Activated CD4-positive, alpha-beta T cell treated with anti-CD3 and anti-CD28 coated beads for 1 hour (primary cell): ENCODE measurements at places on chromosomes 16 and 17.

DNA sequence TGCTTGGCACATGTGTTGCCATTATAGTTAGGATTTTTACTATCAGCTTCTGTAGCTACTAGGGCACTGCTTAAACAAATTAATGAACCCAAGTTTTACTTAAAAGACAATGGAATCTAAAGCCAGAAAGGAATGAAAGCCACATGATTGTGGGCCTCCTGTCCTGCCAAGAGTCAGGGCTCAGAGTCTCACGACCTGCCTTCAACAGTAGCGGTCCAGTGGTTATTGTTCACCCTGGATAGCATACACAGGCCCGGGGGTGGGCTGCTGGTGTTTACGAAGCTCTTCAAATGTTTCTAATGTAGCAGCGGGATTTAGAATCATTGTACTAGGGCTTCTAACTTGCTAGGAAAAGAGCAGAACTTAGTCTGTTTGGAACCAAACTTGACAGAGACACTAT lies 7.8 kb downstream of the GABARAPL2 start:
- no peak for DNase-seq

DNA sequence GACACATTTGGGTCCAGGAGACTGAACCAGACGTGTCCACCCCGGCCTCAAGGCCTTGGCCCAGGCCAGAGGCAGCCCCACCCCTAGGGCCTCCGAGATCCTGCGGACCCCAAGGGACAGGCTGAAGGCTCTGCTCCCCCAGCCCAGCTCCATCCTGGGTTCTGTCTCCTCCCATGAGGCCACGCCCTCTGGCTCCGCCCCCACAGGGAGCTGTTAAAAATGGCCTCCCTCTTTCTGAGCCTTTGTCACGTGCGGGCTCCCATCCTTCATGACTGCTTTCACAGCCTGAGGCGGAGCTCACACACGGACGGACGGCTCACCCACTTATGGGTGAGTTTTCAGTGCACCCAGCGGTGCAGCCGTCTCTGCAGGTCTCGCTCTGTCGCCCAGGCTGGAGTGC lies 6.5 kb upstream of the CACNA1H start:
- no peak for DNase-seq

DNA sequence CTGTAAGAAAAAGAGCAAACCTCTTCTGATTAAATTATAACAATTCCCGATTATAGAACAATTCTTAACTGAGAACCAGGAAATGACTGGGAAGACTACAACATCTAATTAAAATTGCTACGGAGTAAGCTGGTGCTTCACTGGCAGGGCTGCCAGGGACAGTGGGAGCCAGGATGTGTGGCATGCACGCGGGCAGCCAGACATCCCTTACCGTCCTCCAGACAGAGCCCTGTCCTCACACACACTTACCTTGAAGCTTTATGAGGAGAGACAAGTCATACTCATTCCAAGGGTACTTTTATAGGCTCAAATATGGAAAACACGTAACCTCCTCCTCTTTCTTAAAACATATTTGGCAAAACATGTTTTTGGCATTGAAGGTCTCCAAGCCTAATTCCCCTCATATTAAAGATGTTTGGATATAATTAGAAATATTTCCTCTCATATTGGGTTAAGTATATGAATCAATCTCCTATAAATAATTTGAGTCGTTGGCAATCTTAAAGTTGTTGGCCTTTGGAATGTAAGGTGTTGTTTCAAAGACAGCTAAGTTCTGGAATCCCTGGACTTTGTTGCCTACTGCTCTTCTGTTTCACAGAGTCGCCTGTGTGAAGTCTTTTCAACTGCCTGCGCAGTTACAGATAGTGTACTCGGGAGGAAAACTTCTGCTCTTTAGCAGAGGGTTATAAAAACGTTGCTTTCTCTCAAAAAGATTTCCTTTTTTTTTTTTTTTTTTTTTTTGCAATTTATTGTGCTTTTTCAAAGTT lies at the start of gene MYH1:
TSS of gene MYH1 (minus strand) at position 272 of the 767 bp plus-strand sequence. CDS start 1,900 bp downstream, outside the sequence.
- DNase-seq: no peak

DNA sequence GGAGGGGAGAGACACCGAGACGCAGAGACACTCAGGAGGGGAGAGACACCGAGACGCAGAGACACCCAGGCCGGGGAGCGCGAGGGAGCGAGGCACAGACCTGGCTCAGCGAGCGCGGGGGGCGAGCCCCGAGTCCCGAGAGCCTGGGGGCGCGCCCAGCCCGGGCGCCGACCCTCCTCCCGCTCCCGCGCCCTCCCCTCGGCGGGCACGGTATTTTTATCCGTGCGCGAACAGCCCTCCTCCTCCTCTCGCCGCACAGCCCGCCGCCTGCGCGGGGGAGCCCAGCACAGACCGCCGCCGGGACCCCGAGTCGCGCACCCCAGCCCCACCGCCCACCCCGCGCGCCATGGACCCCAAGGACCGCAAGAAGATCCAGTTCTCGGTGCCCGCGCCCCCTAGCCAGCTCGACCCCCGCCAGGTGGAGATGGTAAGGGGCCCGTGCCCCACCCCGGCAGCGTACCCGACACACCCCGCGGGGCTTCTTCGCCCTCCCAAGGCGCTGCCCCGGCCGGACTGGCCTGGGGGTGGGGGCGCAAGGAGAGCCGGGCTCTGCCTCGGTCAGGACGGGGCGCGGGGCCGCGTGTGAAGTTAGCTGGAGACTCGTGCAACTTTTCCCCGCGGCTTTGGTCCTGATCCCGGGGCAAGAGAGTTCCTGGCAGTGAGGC lies 427 bp downstream of the PPP1R1B start:
- no peak for DNase-seq

DNA sequence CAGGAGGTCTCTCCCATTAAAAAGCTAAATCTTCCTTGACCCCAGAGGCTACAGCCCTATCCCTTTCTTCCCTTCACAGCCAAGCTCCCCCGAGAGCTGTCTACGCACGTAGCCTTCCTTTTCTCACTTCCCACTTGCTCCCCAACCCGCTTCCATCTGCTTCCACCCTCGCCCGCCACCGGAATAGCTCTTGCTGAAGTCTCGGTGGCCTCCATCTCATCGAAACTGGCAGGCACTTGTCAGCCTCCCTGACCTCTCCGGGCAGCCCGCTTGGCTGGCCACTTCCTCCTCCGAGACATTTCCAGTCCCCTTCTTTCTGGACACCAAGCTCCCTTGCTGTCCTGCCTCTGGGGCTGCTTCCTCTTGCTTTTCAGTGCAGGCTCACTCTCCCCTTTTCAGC lies 10.7 kb upstream of the EPOP start:
- DNase-seq: no peak

DNA sequence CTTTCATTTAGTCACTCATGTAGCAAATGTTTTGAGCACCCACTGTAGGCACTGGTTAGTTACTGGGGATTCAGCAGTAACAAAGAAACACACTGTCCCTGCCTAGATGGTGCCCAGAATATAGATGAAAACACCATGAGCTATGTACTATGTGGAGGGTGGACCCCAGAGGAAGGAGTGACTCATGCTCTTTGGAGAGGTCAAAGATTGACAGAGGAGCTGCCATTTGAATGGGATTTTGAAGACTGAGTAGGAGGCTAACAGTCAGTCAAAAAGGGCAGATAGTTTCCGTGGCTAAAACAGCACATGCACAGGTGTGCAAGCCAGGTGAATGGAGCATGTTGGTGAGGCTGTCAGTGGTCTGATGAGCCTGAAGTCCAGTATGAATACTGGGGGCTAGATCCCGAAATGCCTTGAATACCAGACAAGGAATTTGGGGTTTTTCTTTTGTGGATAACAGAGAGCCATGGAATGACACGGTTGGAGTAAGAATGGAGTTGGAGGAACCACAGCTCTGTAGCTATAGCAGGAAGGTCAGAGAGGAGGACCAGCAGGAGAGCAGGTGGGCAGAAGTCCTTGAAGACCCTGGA lies 6.1 kb downstream of the IL21R start:
- no peak for DNase-seq

- no peak for DNase-seq
These were observed 41.4 kb downstream of the ACTG1 start for GRCh38 chr17:81470944-81471817.

- DNase-seq: no peak
These were observed 3.7 kb upstream of the USP32 start for GRCh38 chr17:60395508-60396065.

GRCh38 chr17:63837962-63838600 lies 4.4 kb downstream of the SMARCD2 start:
- no peak for DNase-seq

GRCh38 chr16:76984196-76984595 lies 206.8 kb upstream of the MON1B start:
- no peak for DNase-seq

- no peak for DNase-seq
These were observed 37.2 kb upstream of the NGFR start for GRCh38 chr17:49457564-49458535.

GRCh38 chr16:554640-555365 lies 5.4 kb upstream of the PRR35 start:
- DNase-seq: no peak

DNA sequence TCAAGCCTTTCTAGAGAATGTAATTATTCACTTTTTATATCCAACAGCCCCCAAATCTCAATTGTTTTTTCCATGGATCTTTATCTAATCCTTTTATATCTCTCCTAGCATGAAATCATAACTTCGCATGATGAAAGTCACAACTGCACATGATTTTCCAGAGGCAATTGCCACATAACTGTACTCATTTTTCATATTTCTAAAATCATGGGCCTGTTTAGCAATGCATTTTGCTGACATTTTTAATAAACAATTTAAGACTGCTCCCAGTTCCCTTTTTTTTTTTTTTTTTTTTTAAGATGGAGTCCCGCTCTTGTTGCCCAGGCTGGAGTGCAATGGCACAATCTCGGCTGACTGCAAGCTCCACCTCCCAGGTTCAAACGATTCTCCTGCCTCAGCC lies 83.5 kb downstream of the VMP1 start:
- DNase-seq: no peak

- no peak for DNase-seq
These were observed 10.2 kb downstream of the DPEP1 start for GRCh38 chr16:89623511-89624261.

GRCh38 chr17:64273006-64273405 lies 9.9 kb upstream of the TEX2 start:
- DNase-seq: no peak
